ENCODE measurements at places on chromosomes 1 and 21.

GRCh38 chr1:204457666-204458065, 36.9 kb downstream of the PIK3C2B start:
- DNase-seq: no peak

- DNase-seq: no peak
Measured at GRCh38 chr1:232456714-232457113, 173.2 kb downstream of the SIPA1L2 start.

DNA sequence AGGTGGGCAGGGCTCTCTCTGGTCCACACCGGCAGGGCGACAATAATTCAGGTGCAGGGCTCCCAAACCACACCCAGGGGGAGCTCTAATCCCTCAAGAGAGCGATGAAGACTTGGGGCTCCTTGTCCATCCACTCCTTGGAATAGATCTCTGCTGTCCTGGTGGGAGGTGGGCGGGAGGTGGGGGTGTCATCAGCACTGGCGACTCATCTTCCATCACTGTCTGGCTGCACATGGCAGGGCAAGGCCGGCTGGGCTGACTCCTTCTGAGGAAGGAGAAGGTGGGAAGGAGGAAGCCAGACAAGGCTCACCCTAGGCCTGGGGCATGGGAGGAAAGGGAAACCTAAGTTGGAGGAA, 29.3 kb downstream of the TNNT2 start:
- DNase-seq: peak; percentile 72

DNA sequence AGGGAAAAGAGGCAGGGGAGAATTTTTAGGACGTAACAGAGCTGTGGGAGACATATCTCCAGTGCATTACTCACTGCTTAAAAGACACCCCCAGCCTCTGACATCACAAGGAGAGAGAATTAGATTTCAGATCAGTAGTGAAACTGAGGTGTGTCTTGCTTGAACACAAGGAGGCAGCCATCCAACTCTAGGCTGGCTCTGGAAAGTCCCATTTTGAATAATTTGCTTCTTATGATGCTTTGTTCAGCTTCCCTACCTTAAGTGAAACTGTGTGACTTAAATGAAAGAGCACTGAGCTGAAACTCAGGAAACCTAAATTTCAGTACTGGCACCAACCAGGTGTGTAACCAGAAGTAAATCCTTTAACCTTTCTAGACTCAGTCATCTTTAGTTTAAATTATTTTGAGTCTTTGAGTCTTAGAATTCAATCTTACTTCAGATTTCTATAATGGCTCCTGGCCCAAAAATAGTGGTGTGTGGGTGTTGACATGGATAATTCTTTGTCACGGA, 251.6 kb upstream of the SGIP1 start:
- no peak for DNase-seq

GRCh38 chr21:43848771-43849170, 16.3 kb upstream of the AGPAT3 start:
- no peak for DNase-seq
